ENCODE measurements at places on chromosomes 4 and X. TPM values are rescaled to one million over a fixed set of nuclear protein-coding genes. Genes with fewer than 3 reads are reported as not detected.
A peak's percentile ranks its signal among the peaks of the same experiment; 100 is the strongest.

- DNase-seq, result no peak
- H3K27me3 ChIP-seq, result no peaks in the 10 kb centered on the region
- no peak overlapping the region for H3K4me3 ChIP-seq
- H3K27ac ChIP-seq, result no peak overlapping the region
- H3K4me1 ChIP-seq, result no peaks in the 10 kb centered on the region
- H3K36me3 ChIP-seq, result no peaks in the 10 kb centered on the region
Observed at GRCh38 chr4:140176735-140177134, 22.8 kb upstream of the MAML3 start.

- H3K36me3 ChIP-seq, result no peaks in the 10 kb centered on the region
- no peak overlapping the region for H3K27ac ChIP-seq
- DNase-seq, result no peak
- no peaks in the 10 kb centered on the region for H3K27me3 ChIP-seq
Observed at GRCh38 chr4:95050980-95051701, 293.4 kb downstream of the BMPR1B start.

GRCh38 chr4:137312257-137312656 is 220.0 kb downstream of the PCDH18 start:
- H3K4me3 ChIP-seq, result no peak overlapping the region
- DNase-seq, result no peak
- no peak overlapping the region for H3K27ac ChIP-seq
- H3K36me3 ChIP-seq, result no peaks in the 10 kb centered on the region
- no peaks in the 10 kb centered on the region for H3K27me3 ChIP-seq

DNA sequence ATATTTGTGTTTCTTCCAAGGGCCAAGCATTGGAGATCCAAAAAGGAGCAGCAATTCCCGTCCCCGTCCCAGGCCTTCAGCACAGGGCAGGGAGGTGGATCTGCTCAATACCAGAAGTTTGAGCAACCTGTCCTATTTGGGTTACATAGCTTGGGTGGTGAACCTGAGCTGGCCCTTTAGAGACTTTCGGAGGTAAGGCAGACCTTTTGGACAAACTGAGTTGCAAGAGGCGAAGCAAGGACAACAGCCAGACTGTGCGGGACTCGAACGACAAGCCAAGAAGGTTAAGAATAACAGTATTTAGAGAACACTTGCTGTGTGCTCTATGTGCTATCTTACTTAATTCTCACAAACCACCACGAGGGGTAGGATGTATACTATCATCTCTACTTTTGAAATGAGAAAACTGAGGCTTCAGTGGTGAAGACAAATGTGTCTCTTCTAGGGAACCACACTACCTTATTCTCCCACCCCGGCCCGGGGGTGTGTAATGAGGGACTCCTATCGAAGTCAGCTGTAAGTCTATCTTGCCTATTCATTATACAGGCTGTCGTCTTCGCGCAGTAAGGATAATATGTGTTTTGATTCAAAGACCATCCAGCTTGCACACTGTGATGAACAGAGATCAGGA is 1.3 kb downstream of the NOP14 start:
- H3K27me3 ChIP-seq, result no peaks in the 10 kb centered on the region
- H3K4me1 ChIP-seq, result peaks cover 45% of the 10 kb centered on the region
- no peak for DNase-seq
- peak overlapping the region; percentile 90 for H3K4me3 ChIP-seq
- H3K36me3 ChIP-seq, result peaks cover 3% of the 10 kb centered on the region

GRCh38 chrX:110139172-110139571 is 136.3 kb downstream of the TMEM164 start:
- H3K4me3 ChIP-seq, result no peak overlapping the region
- no peaks in the 10 kb centered on the region for H3K36me3 ChIP-seq
- H3K4me1 ChIP-seq, result no peaks in the 10 kb centered on the region
- H3K27ac ChIP-seq, result no peak overlapping the region
- H3K27me3 ChIP-seq, result no peaks in the 10 kb centered on the region
- no peak for DNase-seq

GRCh38 chr4:23934915-23935314 is 45.1 kb upstream of the PPARGC1A start:
- H3K36me3 ChIP-seq, result no peaks in the 10 kb centered on the region
- H3K4me3 ChIP-seq, result no peak overlapping the region
- no peaks in the 10 kb centered on the region for H3K27me3 ChIP-seq

DNA sequence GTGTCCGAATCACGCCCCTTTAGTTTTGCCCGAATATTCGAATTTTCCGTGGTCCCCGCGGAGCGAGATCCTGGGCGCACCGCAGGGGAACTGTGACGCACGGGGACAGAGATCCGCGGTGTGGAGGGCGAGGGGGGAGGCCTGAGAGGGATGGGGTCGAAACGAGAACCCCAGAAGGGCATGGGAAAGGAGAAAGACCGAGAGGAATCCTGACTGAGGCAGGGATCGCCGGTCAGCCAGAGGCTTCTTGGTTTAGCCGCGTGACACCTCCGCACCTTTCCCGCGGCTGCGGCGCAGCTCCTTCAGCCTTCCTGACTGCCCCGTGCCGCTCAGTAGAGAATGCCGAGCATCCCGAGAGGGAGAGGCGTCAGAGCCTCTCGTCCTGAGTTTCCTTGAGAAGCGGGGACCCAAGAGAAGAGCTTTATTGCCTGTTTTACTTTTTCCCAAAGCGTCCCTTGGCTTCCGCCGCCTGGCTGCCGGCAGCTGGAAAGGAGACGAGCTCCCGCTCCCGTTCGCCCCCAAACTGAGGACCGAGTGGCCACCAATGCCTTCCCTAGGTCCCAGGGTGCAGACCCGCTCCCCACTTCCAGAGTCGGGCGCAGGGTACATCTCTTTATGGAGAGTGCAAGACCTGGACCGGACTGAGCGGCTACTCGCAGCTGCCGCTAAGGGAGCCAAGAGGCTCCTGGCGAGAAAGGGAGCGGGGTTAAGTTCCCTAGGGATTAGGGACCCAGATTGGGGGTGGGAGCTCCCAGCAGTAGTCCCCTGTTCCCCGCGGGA is 911 bp upstream of the GPR50 start:
- H3K4me1 ChIP-seq, result no peaks in the 10 kb centered on the region
- no peak overlapping the region for H3K27ac ChIP-seq
- H3K4me3 ChIP-seq, result no peak overlapping the region
- H3K36me3 ChIP-seq, result no peaks in the 10 kb centered on the region
- no peak for DNase-seq

Gene ZDHHC9
- 14.5 TPM for total RNA-seq

Gene SSX2B
- not detected for total RNA-seq
